WTC11 (cell line): ENCODE measurements at places on chromosomes 3 and 15.
A peak's percentile ranks its signal among the peaks of the same experiment; 100 is the strongest.

DNA sequence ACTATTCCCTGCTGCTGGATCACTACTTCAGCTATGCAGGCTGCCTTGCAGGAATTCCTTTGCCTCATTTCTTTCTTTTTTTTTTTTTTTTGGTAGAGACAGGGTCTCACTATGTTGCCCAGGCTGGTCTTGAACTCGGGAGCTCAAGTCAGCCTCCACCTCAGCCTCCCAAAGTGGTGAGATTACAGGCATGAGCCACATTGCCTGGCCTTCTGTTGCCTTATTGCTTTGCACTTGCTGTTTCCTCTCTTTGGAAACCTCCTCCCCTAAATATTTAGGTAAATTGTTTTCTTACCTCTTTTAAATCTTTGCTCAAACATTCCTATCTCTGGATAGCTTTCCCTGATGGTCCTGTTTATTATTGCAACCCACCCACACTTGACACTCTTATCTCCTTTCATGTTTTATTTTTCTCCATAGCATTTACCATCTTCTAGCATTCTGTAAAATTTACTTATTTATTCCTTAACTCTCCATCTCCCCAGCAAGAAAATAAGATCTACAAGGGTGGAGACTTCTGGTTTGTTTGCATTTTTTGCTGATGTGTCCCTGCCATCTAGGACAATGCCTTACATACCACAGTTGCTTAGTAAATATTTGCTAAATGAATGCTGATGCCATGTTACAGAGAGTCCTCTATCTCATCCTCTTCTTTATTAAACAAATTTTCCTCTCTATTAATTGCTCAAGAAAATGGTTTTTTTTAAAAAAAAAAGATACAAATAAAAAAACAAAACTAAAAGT is 134.8 kb downstream of the P2RY1 start:
- no peak for DNase-seq

DNA sequence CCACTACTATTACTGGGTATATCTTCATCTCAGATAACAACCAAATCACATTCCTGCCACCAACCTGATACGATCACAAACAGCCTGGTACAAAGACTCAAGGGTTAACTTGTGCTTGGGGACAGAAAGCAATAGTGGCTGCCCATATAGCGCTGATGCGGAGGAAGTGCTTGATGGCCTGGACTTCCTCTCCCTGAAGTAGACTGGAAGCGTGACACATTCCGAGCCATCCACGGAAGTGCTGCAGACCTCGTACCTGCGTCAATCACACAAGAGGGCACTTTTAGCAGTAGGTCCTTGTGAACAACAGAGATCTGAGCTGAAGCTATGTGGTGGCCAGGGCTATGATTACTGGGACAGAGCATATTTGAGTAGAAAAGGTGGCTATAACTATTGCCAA is 17.3 kb upstream of the C3orf62 start:
- DNase-seq, result no peak

GRCh38 chr3:3189102-3189727 is 9.7 kb upstream of the CRBN start:
- DNase-seq, result no peak

DNA sequence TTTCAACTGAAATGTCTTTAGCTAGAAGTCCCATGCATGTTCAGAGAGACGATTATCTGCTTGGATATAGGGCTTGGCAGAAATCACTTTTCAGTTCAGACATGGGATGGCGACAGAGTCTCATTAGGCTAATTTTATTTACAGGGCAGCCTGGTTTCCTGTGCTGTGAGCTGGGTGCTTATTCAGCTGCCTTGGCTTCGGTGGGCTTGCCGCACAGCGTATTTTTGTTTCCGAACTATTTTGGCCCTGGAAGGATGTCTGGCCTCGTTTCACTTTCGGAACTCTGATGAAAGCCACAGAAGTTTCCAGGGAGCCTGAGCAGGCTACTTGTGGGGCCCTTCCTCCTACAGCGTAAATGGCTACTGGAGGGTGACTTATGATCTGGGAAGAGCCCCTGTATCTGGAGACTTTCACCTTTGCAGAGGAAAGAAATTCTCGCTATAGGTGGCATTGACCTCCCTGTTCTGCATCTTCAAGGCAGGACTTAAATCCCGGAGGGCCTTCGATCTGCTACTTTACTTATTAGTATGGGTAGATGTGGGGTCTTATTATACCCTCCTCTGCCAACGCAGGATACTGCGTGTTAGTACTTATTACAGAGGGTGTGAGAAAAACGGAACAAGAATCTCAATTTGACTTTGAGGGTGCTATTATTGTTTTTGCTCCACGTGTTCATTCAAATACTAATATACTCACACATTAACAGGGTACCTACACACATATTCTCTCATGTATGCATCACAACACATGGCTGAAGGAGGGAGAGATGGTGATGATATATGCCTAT is 364.0 kb upstream of the RBMS3 start:
- DNase-seq, result peak; percentile 19

DNA sequence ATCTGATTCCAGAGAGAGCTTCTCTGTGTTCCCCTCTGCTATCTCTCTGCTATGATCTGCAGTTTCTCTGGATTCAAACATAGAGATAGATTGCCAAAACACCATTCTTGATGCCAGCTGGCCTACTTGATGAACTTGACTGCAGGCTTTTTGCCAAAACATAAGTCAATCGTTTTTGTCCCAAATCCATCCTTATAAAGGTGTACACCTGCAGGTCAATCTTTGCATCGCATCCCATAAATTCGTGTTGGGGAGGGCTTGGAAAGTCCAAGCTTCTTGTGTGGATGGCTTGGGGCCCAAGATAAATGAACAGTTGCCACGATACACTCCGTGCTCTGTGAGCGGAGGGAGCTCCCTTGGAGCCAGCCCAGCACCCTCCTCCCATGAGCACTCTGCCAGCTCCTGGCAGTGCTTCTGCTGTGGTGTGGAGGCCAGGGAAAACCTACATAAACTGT is 2.7 kb downstream of the CERS3 start:
- DNase-seq, result no peak

DNA sequence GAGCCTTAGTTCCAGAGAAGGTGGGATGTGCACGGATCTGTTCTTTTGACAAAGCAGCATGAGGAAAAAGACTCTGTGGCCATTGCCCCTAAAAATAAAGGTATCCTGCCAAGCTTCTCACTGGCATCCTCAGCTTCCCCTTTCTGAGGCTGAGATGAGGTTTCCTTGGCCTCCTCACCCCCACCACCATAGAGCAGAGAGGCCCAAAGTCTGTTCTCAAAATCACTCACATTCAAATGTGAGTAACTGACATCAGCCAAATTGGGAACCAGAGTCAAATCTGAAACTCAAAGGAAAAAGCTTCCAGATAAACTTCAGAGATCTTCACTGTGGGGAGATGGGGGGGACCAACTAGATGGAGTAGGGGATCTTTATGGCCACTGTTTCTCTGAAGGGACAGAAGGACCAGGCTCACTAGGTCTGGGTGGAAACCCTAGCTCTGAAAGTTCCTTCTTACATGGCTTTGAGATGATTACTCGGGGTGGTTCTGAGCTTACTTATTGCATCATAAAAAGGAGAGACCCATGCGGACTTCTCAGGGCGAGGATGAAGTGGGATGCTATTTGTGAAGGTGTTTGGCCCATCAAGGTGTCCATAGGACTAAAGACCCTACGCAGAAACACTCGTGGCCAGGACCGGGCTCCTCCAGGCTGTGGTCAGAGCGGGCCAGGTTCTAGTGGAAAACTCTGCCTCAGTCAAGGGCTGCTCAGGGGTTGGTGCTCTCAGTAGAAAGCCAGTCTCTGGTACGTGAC is 61.5 kb upstream of the MEF2A start:
- no peak for DNase-seq

DNA sequence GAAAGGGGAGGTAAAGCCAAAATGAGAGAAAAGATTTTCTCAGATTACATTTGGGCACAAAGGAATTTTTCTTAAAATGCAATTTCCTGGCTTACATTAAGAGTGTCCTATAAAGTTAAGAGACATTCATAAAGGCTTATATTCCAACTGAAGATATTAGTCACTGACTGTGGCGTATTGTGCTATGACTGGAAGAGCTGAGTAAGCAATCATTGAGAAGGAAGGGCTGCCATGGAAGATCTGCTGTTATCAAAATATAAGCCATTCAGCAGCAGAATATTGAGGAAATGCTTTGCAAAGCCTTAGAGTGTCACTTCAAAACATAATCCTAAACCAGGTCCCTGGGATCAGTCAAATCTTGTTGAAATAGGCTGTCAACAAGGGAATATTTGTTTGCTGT is 593.9 kb downstream of the TUSC7 start:
- DNase-seq, result no peak

DNA sequence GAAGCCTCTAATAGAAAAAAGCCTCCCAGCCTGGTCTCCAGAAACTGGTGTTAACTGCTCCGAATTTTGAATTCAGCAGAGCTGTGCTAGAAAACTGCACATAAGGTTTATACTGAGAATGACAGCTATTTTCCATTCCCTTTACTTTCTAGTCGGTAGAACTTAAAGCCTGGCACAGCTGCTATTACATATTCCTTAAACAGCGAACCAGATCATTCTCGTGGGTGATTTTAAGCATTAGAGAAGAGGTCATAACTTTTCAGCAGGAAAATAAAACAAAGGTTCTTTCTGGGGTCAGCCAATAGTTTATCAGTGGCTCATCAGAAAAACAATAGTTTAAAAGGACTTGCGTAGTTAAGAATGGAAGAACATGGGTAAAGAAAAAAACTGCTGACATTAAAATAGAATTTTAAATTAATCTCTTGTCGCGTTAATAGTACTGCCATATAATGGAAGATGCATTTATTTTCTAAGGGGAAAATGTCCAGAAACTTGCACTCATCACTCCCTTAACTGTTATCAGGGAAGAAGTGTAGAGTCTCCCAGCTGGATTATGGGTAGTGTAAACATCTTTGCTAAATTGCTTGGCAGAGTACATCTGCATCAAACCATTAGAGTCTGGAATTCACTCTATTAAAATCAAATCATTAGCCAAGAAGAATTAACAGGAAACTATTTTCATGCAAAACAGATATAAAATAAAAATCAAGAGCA is 7.9 kb downstream of the VGLL4 start:
- no peak for DNase-seq

DNA sequence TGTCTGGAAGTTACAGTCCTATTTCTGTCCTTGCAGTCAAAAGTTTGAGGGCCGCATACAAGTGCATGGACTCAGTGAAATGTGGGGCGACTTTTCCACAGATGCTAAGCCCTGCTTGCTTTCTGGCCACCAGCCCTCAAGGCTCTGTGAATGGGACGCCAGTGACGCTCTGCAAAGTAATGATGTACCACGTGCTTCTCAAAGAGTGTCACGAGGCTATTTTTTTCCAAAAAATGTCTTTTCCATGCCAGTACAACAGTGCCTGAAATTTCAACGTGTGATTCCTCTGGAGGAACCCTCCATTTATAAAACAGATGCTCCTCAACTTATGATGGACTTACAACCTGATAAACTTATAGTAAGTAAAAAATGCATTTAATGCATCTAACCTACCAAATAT is 281.8 kb upstream of the CRBN start:
- DNase-seq, result no peak

GRCh38 chr3:48222616-48223513 is at the start of gene CAMP:
Gene CAMP (plus strand): TSS chr3:48223495. CDS start chr3:48223512, 17 bp downstream.
- DNase-seq, result no peak

- DNase-seq, result no peak
Observed at GRCh38 chr15:87752250-87752951, 504.1 kb downstream of the NTRK3 start.

- no peak for DNase-seq
Observed at GRCh38 chr3:27046351-27046750, 322.8 kb downstream of the NEK10 start.

DNA sequence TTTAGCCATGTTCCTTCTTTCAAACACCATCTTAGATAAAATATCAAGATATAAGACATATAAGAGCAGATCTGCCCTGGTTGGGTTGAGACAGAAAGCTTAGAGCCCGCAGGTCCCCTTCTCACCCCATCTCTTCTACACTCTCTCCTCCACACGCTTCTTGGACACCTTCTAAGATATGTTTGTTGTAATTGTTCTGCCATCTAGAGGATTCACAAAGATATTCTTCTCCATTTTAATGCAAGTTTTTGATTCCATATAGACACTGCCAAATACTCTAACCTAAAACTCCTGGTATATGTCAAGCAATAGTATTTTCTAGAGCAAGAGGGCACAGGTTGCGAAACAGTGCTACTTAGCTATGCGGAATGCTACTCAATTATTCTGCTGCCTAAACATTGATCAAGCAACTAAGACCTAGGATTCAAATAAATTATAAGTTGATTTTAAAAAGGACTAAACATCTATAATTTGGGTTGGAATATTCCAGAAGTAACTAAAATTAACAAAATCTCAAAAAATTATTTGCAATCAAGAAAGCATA is 6.8 kb downstream of the CHRM5 start:
- DNase-seq, result no peak

GRCh38 chr3:16052964-16053363 is 121.5 kb upstream of the GALNT15 start:
- DNase-seq, result no peak

GRCh38 chr3:149167898-149168297 is 38.5 kb downstream of the HPS3 start:
- DNase-seq, result no peak

- peak; percentile 24 for DNase-seq
Observed at GRCh38 chr3:194270627-194271459, 80.3 kb downstream of the CPN2 start.

DNA sequence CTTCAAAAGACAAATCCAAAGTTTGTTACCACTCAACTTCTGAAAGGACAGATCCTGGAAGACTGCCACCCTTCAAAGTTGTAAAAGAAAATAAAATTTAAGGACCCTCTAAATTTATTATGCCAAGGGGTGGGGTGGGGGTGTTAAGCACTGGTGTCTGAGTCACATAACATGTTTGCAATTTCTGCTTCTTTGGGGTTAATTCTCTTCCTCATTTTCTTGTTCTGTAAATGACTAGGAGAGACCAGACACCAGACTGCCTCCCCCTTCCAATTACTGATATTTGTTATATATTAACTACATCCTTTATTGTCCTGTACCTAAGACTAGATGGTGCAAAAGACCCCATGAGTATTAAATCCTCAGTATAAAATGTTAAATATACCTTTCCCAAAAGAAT is 242.8 kb downstream of the ZNF385D start:
- no peak for DNase-seq

- no peak for DNase-seq
Observed at GRCh38 chr3:99468918-99469317, 169.5 kb upstream of the COL8A1 start.

DNA sequence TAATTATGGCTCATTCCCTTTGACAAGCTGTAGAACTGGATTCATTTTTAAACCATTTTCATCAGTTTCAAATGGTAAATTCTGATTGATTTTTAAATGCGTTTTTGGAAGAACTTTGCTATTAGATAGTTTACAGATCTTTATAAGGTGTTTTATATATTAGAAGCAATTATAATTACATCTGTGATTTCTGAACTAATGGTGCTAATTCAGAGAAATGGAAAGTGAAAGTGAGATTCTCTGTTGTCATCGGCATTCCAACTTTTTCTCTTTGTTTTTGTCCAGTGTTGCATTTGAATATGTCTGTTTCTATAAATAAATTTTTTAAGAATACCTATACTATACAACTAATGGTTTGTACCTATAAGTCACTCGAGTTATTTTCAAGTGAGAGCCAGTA is 62.7 kb downstream of the PXYLP1 start:
- DNase-seq, result no peak
